ENCODE measurements at places on chromosomes 1 and 21.

GRCh38 chr1:7584643-7585042 lies 186.5 kb upstream of the VAMP3 start:
- DNase-seq: no peak

DNA sequence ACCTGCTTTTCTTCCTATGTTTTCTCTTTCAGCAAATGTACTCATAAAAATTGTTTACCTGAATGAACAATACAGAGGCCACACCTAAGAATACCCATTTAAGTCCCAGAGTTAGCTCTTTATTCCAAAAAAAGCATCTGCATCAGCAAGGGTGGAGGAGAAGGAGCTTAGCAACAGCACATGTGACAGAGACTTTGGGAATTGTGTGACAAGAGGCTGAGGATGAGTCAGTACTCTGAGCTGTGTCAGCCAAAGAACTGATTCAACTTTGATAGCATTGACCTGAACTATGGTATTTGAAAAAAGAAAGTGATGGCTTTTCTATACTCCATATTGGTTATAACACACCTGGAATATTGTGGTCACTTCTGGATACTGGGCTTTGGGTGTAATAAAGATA lies 162.7 kb downstream of the ZNF648 start:
- DNase-seq: no peak

DNA sequence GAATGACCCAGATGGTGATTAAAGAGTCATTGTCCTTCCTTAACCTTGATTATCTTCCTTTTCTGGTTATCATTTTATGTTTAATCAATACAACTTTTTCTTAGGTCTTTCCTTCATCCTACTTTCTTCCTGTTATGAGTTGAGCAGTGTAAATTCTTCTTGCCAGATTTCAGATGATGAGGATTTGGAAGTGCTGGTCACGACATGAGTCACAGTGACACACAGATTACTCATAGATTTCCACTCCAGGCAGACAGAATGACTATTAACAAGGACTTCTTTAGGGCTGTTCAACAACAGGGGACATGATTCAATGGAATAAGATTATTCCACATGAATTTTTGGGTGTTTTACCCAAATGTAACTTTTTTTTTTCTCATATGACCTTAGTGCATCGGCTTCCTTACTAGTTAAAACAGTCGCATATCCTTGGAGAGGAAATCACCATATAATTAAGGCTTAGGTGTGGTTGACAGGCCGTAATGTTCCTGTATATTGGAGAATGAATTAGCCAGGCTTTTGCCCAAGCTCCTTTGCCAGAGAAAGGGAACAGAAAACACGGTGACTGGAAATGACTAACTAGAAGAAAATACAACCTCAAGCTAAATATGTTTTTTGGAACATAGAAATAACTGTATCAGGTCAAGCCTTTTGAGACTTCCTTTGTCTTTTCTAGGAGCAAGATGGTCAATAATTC lies 44.2 kb downstream of the PRRX1 start:
- no peak for DNase-seq

- no peak for DNase-seq
Measured at GRCh38 chr1:53765657-53766056, 26.7 kb upstream of the GLIS1 start.

DNA sequence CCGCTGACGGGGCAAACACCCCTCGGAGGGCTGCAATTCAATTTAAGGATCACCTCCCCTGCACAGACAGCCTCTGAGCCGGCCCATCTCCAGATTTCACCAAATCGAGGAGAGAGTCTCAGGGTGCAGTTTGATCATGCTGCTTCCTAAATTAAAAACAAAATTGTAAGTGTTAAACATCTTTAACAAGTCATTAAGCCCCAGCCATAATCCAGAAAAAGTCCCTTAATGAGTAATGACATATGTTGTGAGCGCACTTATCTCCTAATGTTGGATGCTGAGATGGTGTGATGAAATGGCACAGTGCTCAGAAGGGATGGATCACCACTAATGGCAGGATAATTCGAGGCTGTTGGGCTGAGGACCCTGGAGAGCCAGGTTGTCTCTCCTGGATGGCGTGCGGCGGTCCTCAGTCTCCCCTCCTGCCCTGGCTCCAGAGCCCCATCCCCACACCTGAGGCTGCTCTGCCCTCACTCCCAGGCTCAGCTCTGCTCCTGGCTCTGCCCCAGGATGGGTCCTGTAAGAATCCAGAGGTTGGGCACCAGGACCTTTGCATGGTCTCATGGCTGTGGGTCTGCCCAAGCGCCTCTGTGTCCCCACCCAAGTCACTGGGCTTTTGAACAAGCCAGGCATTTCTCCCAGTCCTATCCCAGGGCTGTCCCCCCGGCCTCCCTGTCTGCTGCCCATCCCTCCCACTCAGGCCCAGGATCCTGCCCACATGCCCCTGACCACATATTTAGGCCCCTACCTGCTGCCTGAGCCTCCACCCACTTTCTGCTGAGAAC lies 224.4 kb upstream of the POU3F1 start:
- DNase-seq: no peak

DNA sequence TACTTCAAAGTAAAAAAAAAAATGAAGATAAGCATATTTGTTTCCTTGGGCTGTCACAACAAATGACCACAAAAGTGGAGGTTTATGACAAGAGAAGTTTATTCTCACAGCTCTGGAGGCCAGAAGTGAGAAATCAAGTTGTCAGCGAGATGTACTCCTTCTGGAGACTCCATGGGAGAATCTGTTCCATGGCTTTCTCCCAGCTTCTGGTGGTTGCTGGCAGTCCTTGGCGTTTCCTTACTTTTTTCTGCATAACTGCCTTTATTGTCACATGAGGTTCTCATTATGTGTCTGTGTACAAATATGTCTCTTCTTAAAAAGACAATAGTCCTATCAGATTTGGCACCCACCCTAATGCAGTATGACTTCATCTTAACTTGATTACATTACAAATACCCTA lies 398.3 kb downstream of the KCNT2 start:
- no peak for DNase-seq

DNA sequence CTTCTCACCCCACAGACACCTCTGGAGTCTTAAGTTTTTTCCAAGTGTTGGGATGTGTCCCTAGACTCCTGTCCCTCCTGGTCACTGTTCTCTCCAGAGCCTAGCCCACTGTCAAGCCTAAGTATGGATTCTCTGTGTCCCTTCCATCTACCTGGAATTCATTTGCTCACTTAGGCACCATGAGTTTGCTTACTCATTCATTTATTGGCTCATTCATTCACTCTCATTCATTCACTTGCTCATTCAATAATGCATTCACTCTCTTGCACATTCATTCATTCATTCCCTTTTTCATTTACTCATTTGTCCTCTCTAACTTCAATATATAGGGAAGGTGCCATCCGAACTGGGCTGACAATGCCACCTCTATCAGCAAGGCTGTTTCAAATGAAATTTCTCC lies 1.6 kb downstream of the S100A16 start:
- no peak for DNase-seq

Data from neural crest cell (in vitro differentiated cells).